Caki2 (cell line): ENCODE measurements at places on chromosomes 11 and 22.

- no peak for DNase-seq
These were observed 265.7 kb upstream of the CADM1 start for GRCh38 chr11:115769891-115770290.

- DNase-seq: no peak
These were observed 54.9 kb upstream of the LDLRAD3 start for GRCh38 chr11:35888961-35889360.

DNA sequence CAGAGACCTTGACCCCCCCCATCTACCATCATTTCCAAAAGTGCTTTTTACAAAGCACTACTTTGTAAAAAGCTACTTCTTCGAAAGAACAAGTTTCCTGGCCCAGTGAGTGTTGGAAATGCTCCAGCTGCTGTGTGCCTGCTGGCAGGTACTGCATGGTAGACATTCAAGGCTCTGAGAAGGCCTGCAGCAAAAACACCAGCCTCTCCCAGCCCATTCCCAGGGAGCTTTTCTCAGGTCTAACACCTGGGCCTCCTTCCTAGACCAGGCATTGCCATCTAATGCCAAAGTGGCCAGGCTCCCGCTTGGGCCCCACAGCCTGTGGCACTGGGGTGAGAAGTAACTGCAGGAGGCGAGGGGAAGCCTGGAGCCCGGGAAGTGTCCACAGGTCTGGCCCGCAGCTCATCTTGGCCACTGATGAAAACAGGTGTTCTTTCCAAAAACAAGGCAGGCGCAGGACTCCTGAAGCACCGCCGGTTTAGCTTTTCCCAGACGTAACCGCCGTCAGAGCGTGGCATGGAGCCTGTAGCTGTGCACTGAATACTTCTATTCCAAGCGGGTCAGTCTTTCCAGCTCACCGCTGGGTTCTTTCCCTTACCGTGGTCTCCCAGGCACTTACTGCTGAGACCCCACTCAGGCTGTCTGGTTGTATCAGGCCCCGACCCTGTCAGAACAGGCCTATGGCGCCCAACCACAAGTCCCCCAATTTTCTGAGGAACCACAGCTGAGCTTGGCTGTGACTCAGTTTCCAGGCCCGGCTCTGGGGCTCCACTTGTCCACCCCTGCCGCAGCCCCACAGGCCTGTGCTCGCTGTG lies 1.2 kb upstream of the TCIRG1 start:
- no peak for DNase-seq

- no peak for DNase-seq
These were observed 18.9 kb upstream of the SLC22A12 start for GRCh38 chr11:64572143-64572542.

GRCh38 chr11:1473786-1474185 lies 12.8 kb downstream of the MOB2 start:
- no peak for DNase-seq
